ENCODE measurements at places on chromosomes 2 and 18.

- DNase-seq, result no peak
Observed at GRCh38 chr2:122704109-122704563, 948.7 kb downstream of the TSN start.

GRCh38 chr2:55929476-55929875 lies 5.9 kb upstream of the EFEMP1 start:
- no peak for DNase-seq

GRCh38 chr2:189091253-189091652 lies 88.3 kb downstream of the COL5A2 start:
- DNase-seq, result no peak

DNA sequence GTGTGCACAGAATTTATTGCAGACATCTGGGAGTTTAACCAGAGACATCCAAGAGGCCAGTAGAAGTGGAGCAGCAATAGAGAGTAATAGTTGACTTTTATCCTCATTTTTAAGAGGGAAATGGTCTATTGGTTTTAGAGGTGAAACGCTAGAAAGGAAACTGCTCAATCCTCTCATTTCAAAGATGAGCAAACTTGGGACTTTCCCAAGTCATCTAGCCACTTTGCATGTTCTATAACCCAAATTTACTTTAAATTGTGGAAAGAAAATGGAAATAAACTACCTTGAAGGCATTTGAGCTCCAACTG lies 601.7 kb downstream of the ARHGAP15 start:
- no peak for DNase-seq

- DNase-seq, result no peak
Observed at GRCh38 chr2:980176-980575, 29.5 kb downstream of the SNTG2 start.

DNA sequence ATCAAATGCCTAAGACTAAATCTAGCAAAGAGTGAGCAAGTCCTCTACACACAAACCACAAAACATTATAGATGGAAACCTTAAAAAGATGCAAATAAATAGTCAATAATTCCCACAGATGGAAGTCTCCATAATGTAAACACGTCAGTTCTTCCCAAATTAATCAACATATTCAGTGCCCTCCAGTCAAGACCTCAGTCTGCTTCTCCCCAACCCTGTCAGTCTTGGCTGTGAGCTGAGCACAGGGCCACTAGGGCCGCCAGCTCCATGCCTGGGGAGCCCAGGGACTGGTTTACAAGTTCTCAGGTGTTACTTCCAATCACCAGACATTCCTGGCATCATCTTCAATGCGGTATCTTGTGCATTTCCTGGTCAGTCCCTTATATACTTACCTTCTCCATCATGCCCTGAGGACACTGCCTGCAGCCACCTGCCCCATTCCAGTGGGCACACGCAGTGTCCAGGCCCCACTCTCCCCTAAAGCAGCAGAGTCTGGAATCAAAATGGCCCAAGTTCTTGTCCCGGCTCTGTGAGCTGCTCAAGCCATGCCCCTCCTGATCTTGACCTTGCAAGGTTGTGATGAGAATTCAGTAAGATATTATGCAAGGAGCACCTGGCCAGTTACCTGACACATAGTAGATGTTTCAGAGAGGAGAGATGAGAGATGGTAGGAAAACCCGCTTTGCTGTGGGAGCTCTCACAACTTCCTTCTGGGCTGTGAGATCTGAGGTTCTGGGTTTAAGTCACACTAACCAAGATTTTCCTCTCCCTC lies 207.9 kb upstream of the RAB6C start:
- no peak for DNase-seq

All from NCI-H1694 (cell line).